Naive thymus-derived CD4-positive, alpha-beta T cell (primary cell): ENCODE measurements at places on chromosomes 5 and 9. TPM values are rescaled to one million over a fixed set of nuclear protein-coding genes. Genes with fewer than 3 reads are reported as not detected.

PPP2R2B gene
- total RNA-seq, result 0.58 and 1.1 TPM in 2 replicates

DOK3 gene
- total RNA-seq, result 4.0 TPM

POU5F2 gene
- 1.8 TPM for total RNA-seq

TXNDC8 gene
- not detected for total RNA-seq

SPATA31D4 gene
- total RNA-seq, result not detected in 2 replicates

SERF1A gene
- total RNA-seq, result 12.7 TPM

TSTD2 gene
- 23.3 TPM for total RNA-seq

GDA gene
- not detected for total RNA-seq

RORB gene
- total RNA-seq, result not detected

SPAAR gene
- not detected for total RNA-seq

GEMIN5 gene
- 10.2 TPM for total RNA-seq

PPP3R2 gene
- total RNA-seq, result not detected

MCTP1 gene
- 5.8 TPM for total RNA-seq

C1QTNF3 gene
- 4.1 and 5.8 TPM in 2 replicates for total RNA-seq

GPR151 gene
- not detected for total RNA-seq
